Muscle of leg (tissue), 16 donors: ENCODE measurements at places on chromosomes 2 and 18.

GRCh38 chr2:80852079-80852807 lies 547.7 kb upstream of the LRRTM1 start:
- no peaks in the 10 kb centered on the region for H3K27me3 ChIP-seq
- no peak overlapping the region for H3K4me3 ChIP-seq
- no peak overlapping the region for H3K27ac ChIP-seq
- no peaks in the 10 kb centered on the region for H3K36me3 ChIP-seq

GRCh38 chr2:168097431-168097830 lies 150.0 kb downstream of the STK39 start:
- no peak overlapping the region for H3K4me3 ChIP-seq
- no peak overlapping the region for H3K27ac ChIP-seq
- DNase-seq = no peak
- peaks cover 5% of the 10 kb centered on the region for H3K36me3 ChIP-seq

DNA sequence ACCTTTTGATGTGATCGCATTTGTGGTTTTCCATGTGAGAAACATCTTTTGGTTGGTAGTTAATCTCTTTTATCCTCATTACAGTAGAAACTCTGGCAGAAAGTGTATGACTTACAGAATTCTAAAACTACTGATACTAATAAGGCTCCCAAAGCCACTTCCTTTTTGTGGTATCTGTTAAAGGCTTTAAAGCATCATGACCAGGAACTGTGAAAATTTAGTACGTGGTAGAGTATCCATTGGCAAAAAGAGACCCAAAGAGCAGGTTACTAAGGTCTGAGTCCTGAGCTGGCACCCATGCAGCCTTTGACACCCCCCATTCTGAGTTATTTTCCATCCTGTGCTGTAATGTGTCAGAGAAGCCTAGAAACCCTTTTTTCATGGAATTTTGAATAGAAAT lies 94.5 kb downstream of the DPP4 start:
- H3K27ac ChIP-seq = no peak overlapping the region
- no peaks in the 10 kb centered on the region for H3K36me3 ChIP-seq
- no peaks in the 10 kb centered on the region for H3K4me1 ChIP-seq

DNA sequence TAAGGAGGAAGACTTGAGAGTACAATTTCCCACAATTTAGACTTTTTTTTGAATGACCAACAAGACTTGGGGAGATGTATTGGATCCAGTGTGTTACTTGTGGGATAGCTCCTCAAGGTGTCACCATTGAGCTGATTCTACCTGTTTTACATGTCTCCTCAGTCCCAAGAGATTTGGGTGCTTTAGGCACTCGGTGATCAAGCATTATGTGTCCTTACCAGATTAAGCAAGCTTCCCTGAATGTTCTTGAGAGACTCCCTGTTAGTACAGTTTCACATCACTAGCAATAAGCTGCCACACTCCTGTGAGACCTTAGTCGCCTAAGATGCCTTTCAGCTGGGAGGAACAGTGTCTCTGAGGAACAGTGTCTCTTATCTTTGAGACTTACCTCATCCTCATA lies 384.3 kb upstream of the SYT4 start:
- no peaks in the 10 kb centered on the region for H3K36me3 ChIP-seq
- H3K27ac ChIP-seq = no peak overlapping the region
- H3K27me3 ChIP-seq = no peaks in the 10 kb centered on the region

GRCh38 chr2:130963196-130963848 lies 126.6 kb downstream of the ARHGEF4 start:
- H3K36me3 ChIP-seq = no peaks in the 10 kb centered on the region
- H3K4me3 ChIP-seq = no peak overlapping the region
- peaks cover 6% of the 10 kb centered on the region for H3K4me1 ChIP-seq
- DNase-seq = no peak
- peaks cover 67% of the 10 kb centered on the region for H3K27me3 ChIP-seq

DNA sequence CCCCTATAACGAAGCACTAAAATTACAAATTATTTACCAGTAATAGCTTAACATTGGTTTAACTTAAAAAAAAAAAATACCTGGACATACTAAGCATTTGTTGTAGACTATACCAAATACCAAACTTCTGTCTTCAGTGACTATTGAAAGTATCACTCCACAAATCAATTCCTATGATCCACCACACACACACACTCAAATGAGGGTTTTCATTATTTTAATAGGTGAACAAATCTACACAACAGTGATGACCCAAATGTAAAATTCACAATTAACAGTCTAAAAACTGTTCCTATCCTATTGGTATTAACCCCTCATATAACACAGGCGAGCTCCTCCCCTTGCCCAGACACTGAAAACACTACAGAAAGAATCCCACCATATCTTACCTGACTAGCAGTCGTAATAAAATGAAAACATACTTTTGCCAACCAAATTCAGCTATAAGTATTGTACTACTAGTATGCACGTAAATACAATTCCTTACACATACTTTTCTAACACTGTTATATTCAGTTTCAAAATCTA lies 2.5 kb downstream of the SP3 start:
- peaks cover 7% of the 10 kb centered on the region for H3K4me1 ChIP-seq
- H3K36me3 ChIP-seq = peaks cover 4% of the 10 kb centered on the region
- peak overlapping the region; percentile 99 for H3K27ac ChIP-seq
- H3K4me3 ChIP-seq = peak overlapping the region; percentile 66
- H3K27me3 ChIP-seq = no peaks in the 10 kb centered on the region

DNA sequence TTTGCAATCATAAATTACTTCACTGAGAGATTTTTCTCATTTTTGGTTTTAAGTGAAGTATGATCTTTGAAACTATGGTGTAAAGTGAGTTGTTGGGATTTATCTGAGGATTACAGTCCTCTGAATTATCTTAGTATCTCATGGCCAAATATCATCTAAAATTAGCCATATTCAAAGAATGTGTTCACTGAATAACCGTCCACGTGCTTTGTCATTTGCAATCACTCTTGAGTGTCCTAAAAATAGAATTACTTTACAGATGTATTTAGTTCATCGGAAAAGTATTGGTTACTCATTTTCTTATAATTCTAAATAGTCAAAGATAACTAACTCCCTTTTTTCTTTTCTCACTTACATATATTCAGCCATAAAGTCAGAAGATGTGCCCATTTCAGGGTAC lies 141.2 kb downstream of the RTN4 start:
- H3K27me3 ChIP-seq = no peaks in the 10 kb centered on the region
- H3K4me1 ChIP-seq = peaks cover 18% of the 10 kb centered on the region
- H3K4me3 ChIP-seq = no peak overlapping the region

- no peaks in the 10 kb centered on the region for H3K36me3 ChIP-seq
- H3K4me3 ChIP-seq = no peak overlapping the region
- peaks cover 9% of the 10 kb centered on the region for H3K27me3 ChIP-seq
- peaks cover 13% of the 10 kb centered on the region for H3K4me1 ChIP-seq
- no peak for DNase-seq
Measured at GRCh38 chr2:120634533-120634932, 101.1 kb upstream of the GLI2 start.

DNA sequence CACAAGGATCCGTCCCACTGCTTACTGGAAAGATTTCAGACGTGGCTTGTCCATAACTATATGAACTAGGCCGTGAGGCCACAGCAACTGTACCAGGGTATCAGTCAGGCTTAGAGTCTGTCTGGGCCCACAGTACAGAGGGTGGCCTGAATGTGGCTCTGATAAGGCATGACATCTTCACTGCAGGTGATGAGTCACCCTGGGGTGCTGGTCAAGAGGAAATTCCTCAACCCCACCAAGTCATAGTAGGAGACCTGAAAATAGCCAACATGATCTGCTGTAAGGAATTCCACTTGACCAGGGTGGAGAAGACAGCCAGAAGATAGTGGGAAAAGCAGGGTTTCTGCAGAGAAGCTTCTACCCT lies 107.7 kb downstream of the INHBB start:
- H3K4me1 ChIP-seq = no peaks in the 10 kb centered on the region
- no peaks in the 10 kb centered on the region for H3K36me3 ChIP-seq
- DNase-seq = no peak

GRCh38 chr2:232385660-232386489 lies 7.3 kb downstream of the ALPP start:
- no peak overlapping the region for H3K27ac ChIP-seq
- DNase-seq = no peak
- H3K4me3 ChIP-seq = no peak overlapping the region
- H3K36me3 ChIP-seq = no peaks in the 10 kb centered on the region

DNA sequence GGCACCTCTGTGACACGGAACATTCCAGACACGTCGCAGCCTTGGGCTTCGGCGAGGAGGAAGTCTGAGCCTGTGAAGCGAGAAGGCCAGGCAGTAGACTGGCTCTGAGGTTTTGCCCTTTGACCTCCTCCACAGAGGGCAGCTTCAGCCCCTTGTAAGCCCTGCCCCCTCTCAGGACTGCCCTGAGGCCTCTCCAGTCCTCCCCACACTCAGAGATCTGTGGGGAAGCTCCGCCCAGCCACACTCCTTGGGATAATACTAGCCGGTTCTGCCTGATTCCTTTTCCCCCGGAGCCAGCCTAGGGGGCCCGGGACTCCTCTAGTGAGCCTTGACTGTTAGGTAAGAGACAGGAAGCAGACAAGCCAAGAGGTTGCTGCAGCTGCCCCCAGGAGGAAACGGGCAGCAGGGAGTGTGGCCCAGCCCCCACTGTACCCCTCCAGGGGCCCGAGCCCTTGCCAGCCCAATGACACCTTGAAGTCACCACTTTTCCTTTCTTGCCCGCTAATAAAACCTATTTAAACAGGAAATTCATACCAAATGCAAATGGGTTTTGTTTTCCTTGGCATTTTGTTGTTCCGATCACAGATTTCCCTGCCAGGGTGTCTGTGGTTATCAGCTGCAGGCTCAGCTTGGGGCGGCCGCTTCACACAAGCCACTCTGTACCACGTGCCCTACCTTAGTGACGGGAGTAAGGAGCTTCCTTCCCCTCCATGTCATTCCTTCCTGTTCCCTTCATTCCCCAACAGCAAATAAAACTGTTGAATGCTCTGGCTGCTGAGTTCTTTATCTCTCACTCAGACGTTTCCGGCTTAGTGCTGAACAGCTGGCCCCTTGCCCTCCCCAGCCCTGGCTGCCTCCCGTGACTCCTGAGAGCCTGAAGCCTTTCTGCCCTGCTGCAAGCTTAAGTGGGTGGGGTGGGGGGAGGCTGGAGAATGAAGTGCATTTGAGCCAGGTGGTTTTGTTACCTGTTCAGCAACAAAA lies 124.7 kb downstream of the CABLES1 start:
- DNase-seq = peak; percentile 85
- H3K36me3 ChIP-seq = peaks cover 8% of the 10 kb centered on the region
- H3K4me1 ChIP-seq = peaks cover 31% of the 10 kb centered on the region
- H3K27ac ChIP-seq = peak overlapping the region; percentile 78
- no peak overlapping the region for H3K4me3 ChIP-seq
- no peaks in the 10 kb centered on the region for H3K27me3 ChIP-seq

DNA sequence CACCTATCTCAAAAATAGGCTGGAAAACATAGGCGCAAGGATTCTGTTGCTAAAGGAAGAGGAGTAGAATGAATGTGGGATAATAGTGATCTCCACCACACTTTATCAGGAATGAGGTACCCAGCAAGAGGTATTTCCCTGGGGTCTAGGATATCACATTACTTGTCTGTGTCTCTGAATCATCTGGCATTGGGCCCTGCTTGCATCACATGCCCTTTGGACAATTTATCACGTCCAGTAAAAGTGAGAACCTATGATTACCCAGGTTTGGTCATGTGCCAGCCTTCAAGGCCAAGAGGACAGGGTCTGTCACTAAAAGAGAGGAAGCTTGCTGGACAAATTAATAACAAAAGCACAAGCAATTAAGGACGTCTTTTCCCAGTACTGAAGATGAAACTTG lies 11.4 kb upstream of the TRAPPC8 start:
- DNase-seq = peak; percentile 15
- H3K27ac ChIP-seq = no peak overlapping the region
- H3K4me3 ChIP-seq = no peak overlapping the region
- H3K27me3 ChIP-seq = no peaks in the 10 kb centered on the region
- H3K4me1 ChIP-seq = no peaks in the 10 kb centered on the region

DNA sequence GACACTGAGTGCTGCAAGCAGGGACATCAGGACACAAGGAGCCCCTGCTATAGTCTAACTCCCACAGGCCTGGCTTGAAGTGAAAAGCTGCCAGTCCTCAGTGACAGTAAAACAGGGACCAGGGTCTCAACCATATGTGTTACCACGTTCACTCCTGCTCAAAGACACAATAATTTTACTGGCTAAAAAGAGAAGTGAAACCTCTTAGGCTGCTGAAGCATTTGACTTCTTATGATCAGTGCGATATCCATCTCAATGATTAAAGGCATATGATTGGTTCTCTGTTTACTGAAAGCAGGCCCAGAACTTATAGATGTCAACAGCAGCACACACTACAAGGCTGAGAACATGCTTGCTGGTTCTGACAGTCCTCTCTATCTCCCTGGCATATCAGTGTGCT lies 129.8 kb upstream of the LMAN1 start:
- H3K4me1 ChIP-seq = no peaks in the 10 kb centered on the region
- no peak for DNase-seq
- H3K27me3 ChIP-seq = no peaks in the 10 kb centered on the region
- H3K4me3 ChIP-seq = no peak overlapping the region
- H3K27ac ChIP-seq = no peak overlapping the region

- no peaks in the 10 kb centered on the region for H3K4me1 ChIP-seq
- peak; percentile 69 for DNase-seq
- H3K27me3 ChIP-seq = no peaks in the 10 kb centered on the region
- no peaks in the 10 kb centered on the region for H3K36me3 ChIP-seq
- peak overlapping the region; percentile 44 for H3K27ac ChIP-seq
Measured at GRCh38 chr2:161905389-161906046, 168.5 kb downstream of the DPP4 start.

- no peaks in the 10 kb centered on the region for H3K27me3 ChIP-seq
- no peak for DNase-seq
- H3K4me3 ChIP-seq = no peak overlapping the region
- no peak overlapping the region for H3K27ac ChIP-seq
- H3K4me1 ChIP-seq = no peaks in the 10 kb centered on the region
Measured at GRCh38 chr2:45119038-45119437, 109.8 kb upstream of the SIX2 start.

- no peaks in the 10 kb centered on the region for H3K27me3 ChIP-seq
- DNase-seq = peak; percentile 56
- H3K27ac ChIP-seq = peak overlapping the region; percentile 56
Measured at GRCh38 chr2:217851191-217852020, 151.4 kb downstream of the TNS1 start.

DNA sequence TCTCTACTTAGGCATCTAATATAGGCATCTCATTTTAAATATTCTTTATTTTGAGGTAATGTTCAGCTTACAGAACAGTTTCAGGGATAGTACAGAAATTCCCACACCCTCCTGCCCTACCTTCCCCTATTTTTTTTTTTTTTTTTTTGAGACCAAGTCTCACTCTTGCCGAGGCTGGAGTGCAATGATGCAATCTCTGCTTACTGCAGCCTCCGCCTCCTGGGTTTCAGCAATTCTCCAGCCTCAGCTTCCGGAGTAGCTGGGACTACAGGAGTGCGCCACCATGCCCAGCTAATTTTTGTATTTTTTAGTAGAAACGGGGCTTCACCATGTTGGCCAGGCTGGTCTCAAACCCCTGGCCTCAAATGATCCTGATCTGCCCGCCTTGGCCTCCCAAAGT lies 97.6 kb downstream of the EPB41L5 start:
- H3K36me3 ChIP-seq = no peaks in the 10 kb centered on the region
- H3K4me1 ChIP-seq = no peaks in the 10 kb centered on the region
- no peak for DNase-seq
- H3K27ac ChIP-seq = no peak overlapping the region
